ENCODE measurements at places on chromosomes 7 and 10. TPM values are rescaled to one million over a fixed set of nuclear protein-coding genes. Genes with fewer than 3 reads are reported as not detected.

- no peak for ATAC-seq
Observed at GRCh38 chr7:99392046-99392445, 16.4 kb downstream of the PDAP1 start.

DNA sequence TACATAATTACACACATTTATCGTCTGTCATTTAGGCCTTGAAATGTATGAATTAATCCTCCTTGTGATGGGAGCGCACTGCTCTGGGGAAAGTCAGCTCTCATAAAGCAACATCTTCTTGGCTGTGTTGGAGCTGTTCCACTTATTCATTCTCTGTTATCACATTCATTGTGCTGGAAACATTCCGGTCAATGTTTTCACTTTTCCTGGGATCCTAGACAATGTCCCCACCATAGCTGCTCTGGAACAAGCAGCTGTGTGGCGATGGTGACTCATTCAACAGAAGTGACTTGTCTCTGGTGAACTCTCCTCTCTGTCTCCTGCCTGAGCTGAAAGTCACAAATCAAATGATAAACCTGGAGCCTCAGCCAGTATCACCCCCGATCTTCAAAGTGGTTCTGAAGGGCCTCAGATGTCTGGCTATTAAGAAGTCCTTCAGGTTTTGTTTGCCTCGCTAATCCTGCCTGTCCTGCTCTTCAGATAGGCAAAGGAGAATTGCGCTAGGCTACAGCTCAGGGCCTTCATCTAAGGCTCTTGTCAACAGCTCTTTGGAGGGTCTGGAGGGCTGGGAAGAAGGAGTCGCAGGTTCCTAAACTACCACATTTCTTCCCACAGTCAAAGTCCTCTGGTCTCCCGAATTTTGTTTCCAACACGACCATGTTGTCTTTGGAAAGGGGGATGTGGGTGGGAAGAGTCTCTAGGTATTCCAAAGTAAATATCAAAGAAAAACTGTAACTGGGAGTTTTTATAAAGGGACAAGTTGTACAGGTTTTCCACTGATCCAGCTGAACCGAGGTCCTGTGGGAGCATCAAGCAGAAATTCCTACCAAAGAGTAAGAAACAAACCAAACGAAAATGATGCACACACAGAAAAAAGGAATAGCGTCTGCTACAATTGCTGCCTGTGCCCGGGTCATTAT is 29.3 kb downstream of the KLF6 start:
- peak; percentile 42 for ATAC-seq

Gene TRIM73
- total RNA-seq, result 0.94 TPM

DNA sequence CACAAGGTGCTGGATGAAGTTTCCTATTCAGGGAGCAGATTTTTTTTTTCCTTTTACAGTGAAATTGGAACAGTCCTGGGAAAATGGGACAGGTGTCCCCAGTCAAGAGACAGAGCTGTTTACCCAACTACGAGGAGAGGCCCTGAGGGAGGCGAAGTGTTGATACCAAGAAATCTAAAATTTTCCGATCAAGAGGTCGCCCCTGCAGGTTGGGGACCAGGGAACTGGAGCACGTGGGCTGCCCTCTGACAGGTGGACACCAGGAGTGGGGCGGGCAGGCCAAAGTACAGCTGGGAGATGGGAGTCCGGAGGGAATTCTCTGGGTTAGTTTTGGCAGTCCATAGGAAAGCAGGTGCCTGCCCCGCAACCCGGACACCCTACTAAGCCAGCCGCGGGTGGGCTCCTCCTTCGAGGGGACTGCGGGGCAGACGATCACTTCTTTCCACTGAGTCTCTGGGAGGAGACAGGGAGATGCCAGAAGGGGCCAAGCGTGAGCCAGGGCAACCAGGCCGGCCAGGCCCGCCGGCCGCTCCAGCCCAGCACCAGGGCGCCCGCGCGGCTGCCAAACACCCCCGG is 965 bp upstream of the CAMK1D start:
- ATAC-seq, result no peak

- ATAC-seq, result no peak
Observed at GRCh38 chr10:74104480-74104879, 46.1 kb downstream of the AP3M1 start.

DNA sequence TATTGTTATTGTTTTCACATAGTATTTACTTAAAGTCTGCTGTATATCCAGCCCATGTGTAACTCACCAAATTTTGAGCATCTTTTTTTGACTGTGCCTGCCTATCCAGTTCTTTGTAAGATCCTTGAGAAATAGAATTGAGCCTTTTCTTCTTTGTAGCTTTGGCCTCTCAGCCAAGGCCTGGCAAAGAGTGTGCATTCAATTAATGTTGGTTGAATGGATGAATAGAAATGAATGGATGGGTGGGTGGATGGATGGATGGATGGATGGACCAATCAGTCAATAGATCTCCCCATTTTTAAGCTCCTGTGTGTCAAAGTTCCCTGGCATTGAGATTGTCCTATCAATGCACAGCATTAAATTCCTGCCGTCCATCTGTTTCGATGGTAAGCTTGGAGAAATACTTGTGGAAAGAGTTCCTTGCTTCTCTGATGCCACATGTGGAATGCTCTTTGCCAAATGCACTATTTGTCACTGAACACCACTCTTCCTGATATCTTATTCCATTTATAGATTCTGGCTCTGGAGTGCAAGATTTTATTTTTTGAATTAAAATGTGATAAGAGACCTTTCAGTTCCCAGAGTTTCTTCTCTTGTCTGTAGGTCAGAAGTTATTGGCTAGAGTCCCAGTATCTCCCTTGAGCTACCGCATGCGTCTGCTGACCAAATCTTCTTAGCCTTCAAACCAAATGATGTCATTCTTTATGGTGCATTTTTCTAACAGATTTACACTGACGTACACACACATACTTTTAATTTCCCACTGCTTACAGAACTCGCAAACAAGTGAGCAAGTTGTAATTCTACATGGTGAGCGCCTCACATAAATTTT is 20.7 kb upstream of the ADRB1 start:
- ATAC-seq, result no peak

DNA sequence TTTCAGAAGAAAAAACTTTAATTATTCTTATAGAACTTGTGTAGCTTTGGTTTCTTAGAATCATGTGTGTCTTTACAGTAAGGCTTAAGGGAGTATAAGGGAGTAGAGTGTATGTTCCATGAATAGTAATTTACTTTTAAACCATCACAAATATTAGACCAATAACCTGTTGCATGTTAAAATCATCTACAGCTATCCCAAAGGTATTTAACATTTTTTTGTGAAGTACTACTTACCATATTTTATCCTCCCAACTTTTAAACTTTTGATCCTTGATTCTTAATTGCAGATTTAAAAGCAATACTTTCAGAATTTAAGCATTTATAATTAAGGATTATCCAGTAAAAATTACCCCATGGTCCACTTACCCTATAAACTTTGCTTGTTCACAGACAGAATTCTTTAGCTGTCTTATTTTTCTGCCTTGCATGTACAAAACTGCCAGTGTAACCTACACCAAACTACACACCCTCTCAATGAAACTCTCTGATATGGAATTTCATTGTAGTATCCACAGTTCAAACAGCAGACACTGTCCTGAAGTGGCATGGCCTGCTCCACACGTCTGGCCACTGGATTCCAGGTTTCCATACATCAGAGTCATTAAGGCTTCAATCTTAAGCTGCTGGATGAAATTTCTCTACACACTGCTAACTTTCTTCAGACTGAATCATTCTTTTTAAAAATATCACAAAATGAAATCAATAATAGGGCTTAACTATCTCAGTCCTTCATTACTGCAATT is 5.8 kb downstream of the GLI3 start:
- ATAC-seq, result no peak

DNA sequence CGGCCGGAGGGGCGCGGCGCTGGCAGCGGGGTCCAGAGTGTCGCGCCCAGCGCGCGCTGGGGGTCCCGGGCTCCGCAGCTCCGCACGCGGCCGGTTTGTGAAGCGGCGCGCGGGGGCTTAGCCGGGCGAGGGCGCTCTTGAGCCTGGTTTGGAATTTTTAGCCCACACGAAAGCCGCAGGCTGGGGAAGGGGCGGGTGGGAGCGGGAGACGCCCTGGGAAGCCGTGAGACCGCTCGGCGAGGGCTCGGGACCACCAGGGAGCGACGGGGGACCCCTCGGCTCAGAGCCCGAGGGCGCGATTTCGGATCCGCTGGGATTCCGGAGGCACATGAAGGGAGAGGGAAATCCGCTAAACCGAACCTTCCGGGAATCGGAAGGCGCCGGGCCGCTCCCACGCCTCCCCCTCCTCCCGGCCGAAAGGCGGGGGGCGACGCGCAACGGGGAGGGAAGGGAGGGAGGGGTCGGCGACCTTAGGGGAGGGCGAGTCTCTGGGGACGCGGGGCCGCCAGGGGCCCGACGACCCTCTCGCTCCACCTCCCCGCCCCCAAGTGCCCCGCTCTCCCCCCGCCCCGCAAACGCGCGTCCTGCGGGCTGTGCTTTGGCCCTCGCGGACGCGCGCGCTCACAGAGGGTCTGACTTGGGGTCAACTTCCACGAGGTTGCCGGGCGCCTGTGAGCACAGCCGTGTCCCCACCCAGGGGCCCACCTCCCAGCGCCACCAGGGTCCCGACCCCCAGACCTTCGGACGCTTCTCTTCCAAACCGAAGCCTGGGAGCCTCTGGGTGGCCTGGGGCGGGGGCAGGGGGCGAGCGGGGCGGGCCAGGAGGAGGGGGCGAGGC is 5.1 kb upstream of the ELFN1 start:
- peak; percentile 26 for ATAC-seq
